Lung microvascular endothelial cell (primary cell): ENCODE measurements at places on chromosomes 7 and 10. TPM values are rescaled to one million over a fixed set of nuclear protein-coding genes. Genes with fewer than 3 reads are reported as not detected.

PIK3CG gene
- total RNA-seq: 2.6 and 3.5 TPM in 2 replicates

SAP25 gene
- not detected in 2 replicates for total RNA-seq

CTTNBP2 gene
- not detected in 2 replicates for total RNA-seq

NME8 gene
- not detected in 2 replicates for total RNA-seq

C10orf71 gene
- total RNA-seq: not detected in 2 replicates

HNRNPA2B1 gene
- 67.1 and 89.4 TPM in 2 replicates for total RNA-seq

HSPA12A gene
- total RNA-seq: 0.44 and 0.79 TPM in 2 replicates

LSM8 gene
- total RNA-seq: 37.0 and 37.1 TPM in 2 replicates

POT1 gene
- total RNA-seq: 24.8 and 29.6 TPM in 2 replicates

GIMAP6 gene
- 159 and 175 TPM in 2 replicates for total RNA-seq

WDFY4 gene
- total RNA-seq: under 0.01 and 0.87 TPM in 2 replicates

TAS2R16 gene
- total RNA-seq: not detected in 2 replicates

STX1A gene
- 4.0 and 7.2 TPM in 2 replicates for total RNA-seq

OPN1SW gene
- total RNA-seq: not detected in 2 replicates

DNA sequence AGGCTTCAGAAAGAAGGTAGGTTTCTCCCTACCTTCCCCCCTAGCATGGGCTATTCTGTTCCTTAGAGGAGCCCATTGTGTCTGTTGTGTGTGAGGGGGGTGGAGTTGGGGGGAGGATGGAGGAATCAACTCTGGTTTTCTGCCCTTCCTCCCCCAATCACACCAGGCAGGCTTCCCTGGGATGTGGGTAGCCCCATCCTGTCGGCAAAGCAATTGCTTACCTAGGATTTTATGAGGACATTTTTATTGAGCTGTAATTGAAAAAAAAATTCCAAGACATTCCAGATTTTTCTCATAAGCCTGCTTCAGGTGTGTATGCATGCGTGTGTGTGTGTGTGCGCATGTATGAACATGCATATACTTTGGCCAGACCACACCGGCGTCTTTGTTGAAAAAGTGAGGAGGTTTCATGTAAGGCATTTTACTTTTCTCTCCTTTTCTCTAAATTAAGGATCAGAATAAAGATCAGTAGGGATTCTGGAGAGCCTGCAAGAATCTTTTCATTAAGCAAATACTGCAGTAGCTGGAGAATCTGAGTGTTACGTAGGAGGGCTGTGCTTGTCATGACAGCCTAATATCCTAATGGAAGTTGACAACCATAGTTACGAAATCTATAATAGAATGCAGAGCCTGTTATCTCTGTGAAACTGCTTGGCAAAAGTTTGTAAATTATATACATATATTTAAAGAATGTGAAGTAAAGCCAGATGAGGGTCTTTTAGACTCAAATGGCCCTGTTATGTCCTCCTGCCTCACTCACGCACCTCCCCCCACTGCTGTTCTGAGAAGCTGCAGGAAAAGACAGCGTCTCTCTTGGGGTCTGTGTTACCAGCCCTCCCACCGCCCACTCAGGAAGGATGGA lies 27.3 kb upstream of the SAMD8 start:
- DNase-seq: no peak

DNA sequence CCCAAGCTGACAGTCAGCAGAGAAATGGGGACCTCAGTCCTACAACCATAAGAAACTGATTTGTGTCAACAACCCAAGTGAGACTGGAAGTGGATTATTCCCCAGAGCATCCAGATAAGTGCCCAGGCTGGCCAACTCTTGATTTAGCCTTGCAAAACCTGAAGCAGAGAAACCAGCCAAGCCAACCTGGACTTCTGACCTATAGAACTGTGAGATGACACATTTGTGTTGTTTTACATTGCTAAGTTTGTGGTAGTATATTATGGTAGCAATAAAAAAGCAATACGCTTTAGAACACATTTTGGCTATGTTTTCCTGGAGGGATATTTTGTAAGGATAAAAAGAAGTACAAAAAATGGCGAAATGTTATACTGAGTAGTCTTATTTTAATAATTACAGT lies 19.7 kb upstream of the CCDC6 start:
- no peak for DNase-seq

DNA sequence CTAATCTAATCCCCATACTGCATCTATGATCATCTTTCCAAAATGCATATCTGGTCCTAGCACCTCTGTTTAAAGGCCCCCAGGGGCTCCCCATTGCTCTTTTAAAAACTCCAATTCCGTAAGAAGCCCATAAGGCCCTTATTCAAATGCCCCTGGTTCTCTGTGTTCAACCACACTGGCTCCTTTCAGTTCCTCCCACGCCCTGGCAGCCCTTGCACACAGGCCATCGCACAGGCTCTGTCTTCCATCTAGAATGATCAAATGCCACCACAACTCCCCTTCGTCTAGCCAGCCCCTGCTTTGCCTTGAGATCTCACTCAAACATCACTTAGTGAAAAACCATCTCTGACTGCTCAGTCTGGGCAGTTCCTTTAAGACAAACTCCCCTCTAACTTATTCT lies 112.9 kb upstream of the LYZL2 start:
- no peak for DNase-seq

- DNase-seq: no peak
Measured at GRCh38 chr10:14583252-14583651, 191.4 kb downstream of the FAM107B start.

GRCh38 chr7:107024906-107025305 lies 19.6 kb upstream of the PRKAR2B start:
- DNase-seq: no peak

DNA sequence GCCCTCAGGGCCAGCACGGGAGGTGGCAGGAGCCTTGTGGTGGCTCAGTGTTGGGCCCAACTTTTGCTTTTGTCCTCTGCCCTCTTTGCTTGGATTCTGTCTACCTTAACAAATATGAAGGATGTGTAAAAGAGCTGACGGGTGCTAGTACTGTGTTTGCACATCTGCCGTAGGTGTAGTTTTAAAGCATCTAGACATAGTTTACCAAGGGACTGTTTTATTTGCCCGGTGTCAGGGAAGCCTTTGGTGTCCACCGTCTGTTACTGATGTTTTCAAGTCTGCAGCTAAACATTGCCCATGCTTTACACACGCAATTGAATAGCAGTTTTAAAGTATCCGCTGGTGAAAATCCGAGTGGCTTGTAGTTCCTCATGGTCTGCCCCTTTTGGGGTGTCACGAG lies 87.8 kb downstream of the DYNC2I1 start:
- no peak for DNase-seq

DNA sequence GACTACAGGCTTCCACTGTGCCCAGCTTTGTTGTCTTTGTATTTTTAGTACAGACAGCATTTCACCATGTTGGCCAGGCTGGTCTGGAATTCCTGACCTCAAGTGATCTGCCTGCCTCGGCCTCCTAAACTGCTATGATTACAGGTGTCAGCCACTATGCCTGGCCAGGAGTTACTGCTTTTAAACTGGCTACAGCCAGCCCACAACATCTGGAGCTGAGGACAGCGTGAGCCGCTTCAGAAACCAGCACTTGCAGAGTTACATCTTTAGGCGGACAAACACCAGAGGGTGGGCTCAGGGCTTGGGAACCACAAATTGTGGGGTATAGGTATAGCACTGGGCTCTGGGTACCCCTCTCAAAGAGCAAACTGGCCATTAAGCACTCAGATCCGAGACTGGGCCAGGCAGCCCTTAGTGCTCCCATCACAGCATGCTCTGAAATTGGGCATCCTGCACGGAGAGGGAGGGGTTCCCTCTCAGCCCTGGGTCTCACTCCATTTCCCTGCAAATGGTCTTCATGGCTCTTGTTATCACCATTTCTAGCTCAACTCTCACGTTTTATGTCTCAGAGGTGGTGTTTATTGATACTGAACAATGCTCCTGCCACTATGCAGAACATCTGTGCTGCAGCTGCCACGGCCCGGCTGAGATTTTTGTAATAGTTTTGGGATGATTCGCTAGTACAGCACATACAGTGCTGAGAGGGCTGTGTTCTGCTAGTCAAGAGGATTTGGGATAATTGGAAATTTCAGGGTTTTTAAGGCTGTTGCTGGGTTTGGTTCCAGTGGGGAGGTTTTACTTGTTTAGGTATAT lies 146.4 kb upstream of the LYZL2 start:
- no peak for DNase-seq

- DNase-seq: peak; percentile 85
Measured at GRCh38 chr10:68153473-68154210, 44.4 kb downstream of the MYPN start.

DNA sequence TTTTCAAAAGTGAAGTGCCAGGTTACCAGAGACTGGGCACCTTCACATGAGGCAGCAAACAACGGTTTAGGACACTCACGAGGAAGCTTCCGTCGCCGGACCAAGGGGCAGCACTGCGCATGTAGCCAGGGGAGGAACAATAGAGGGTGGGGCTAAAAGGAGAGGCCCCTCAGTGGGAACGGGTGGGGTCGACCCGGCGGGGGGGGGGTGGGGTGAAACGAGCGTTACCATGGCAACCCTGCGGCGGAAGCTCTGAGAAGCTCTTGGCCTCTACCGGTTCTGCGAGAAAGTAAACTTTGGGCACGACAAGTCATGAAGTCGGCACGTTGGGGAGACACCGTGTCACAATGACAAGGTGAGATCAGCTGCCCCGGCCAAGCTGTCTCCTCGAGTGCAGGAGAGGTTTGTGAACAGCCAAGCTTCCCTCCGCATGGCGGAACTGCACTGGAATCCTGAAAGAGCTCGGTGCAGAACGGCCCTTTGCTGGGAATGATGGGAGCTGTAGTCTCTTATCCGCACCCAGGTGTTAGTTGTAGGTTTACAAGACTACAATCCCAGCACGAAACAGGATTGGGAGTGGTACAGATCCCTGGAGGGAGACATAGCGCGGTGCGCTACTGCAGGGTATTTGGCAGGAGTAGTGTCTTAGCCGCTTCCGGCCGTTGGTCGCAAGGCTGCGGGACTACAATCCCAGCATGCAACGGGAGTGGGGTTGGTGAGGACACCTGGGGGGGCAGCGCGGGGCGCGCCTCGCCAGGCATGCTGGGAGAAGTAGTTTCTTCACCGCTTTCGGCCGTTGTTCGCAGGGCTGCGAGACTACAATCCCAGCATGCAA lies 72.8 kb upstream of the ZNF722 start:
- peak; percentile 39 for DNase-seq

DNA sequence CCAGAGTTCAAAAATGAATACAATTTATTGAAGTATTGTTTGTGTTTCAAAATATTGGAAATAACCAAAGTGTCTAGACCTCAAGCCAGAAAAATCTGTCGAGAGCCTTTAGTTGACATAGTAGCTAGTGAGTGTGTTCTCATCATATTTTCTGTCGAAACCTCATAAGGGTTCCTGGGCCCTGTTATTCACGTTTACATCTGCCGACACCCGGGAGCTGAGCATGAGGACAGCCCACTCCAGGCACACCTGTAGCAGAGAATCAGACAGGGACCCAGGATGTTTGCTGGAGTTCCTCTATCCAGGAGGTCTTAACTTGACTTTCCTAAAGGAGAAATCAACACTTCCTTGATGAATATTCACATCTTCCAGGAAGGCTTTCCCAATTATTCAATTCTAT lies 72.1 kb upstream of the FGL2 start:
- no peak for DNase-seq

DNA sequence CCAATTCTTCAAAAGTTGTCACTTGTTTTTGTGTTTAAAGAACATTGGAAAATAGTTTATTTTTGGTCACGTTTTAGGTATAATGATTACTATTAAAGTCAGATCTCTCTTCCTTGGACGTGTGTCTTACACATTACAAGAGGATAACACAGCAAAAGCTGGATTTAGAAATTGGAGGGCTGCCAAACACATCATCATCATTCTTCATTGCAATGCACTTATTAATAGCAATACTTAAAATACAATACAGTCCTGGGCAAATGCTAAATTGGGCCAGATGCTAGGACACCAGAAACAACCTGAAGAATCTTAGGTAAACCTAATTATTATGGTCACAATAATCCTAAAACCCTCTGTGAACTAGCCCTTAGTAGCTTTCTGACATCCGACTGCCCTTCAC lies 303.6 kb downstream of the DGKB start:
- DNase-seq: no peak

DNA sequence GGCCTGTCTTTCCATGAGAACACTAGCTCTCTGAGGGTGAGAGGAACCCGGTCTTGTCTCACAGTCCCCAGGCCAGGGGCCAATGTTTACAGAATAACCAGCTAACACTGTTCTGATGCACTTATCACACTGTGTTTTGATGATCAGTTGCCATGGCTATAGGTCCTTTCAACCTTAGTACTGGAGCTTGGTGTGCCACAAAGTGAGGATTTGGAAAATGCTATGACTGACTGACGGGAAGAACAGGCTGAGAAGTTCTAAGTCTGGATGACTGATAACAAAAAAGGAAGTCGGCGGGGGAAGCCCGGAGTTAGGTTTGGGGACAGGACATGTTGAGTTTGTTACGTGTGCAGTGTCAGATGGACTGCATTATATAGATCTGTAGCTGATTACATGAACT lies 141.8 kb downstream of the CTTNBP2 start:
- DNase-seq: no peak

DNA sequence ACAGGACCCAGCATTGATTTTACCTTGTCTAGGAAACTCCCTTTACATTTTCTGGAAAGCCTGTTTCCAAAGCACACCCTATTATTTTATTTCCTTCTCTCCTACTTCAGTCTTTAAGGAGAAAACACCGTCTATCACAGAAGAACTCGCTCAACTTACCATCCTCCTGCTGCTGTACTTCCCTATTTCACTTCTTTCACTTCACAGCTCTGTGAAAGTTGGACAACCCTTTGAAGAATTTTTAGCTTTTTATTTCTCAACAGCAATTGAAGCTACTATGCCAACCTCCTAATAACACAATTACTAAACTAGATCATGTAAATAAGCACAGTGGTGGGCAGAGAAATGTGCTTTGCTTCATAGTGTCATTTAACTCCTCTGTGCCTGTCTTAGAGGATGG lies 166.5 kb downstream of the TFEC start:
- DNase-seq: no peak

GRCh38 chr10:97752956-97753355 lies 16.0 kb downstream of the ZFYVE27 start:
- DNase-seq: no peak

GRCh38 chr7:103887853-103888602 lies 101.4 kb downstream of the RELN start:
- DNase-seq: peak; percentile 6

DNA sequence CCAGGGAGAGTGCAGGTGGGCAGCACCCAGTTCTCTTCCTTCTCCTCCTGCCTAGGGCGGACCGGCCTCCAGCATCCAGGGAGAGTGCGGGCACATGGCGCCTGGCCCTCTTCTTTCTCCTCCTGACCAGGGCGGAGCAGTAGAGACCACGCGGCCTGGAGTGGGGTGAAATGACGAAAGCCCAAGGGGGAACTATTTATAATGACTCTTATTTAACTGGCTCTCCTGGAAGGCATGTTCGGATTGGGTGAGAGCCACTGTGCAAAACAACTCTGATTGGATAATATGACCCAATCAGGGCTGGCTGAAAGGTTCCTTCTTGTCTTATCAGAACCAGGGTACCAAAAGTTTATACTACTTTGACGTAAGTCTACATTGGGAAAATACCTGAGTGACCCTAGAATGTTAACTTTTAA lies 63.1 kb downstream of the ZNF37A start:
- no peak for DNase-seq

GRCh38 chr10:68599771-68600040 lies 39.6 kb downstream of the TET1 start:
- DNase-seq: no peak

DNA sequence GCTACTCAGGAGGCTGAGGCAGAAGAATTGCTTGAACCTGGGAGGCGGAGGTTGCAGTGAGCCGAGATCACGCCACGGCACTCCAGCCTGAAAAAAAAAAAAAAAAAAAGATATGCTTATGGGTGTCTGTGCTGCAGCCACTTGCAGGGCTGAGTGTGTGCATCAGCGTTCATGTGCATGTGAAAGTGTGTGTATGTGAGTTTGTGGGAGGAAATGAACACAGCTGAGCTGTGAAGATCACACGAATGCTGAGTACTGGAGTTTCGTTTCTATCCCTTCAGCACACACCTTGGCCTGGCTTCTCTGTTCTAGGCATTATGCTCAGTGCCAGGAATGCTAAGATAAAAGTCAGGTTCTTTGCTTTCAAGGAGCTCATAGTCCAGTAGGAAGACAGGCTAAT lies 12.0 kb upstream of the SVOPL start:
- no peak for DNase-seq
